ENCODE measurements at places on chromosomes 5 and 9.

- H3K27me3 ChIP-seq = no peaks in the 10 kb centered on the region
- no peak for DNase-seq
Observed at GRCh38 chr5:85304524-85304923, 919.8 kb upstream of the EDIL3 start.

DNA sequence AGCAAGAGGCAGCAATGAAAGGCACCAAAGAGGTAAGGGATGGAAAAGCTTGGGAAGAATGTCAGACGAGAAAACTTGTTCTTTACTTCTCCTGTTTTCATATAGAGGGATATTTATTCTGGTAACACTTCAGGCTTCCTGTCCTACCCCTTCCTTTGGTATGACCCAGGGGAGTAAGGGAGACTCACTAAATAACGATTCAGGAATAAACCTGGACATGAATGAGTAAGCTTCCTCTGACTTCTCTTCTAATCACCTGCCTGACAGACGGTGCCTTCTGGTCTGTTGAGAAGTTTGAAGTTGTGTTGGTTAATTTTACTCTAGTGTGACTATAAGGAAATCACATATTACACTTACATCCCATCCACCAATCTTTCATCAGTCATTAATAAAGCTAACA is 461.2 kb downstream of the CDH12 start:
- no peak overlapping the region for H3K27ac ChIP-seq
- H3K4me1 ChIP-seq = no peaks in the 10 kb centered on the region
- H3K36me3 ChIP-seq = no peaks in the 10 kb centered on the region
- H3K27me3 ChIP-seq = no peaks in the 10 kb centered on the region

DNA sequence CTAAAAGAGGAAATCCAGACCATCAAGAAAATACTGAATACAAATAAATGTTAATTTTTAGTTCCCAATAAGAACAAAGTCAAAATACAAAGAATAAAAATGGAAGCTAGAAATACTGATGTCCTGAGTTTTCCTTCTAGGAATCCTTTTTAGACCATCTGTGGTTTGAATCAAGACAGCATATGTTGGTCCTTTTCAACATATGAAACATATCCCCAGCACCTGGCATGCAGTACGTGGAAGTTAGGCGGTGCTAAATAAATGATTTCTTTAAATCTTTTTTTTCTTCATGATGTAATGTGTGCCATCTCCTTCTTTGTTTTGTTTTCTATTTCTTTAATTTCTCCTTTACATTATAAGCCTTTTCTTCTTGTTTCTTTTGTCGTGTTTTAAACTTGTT is 34.0 kb downstream of the KIAA1958 start:
- no peak overlapping the region for H3K27ac ChIP-seq
- H3K27me3 ChIP-seq = no peaks in the 10 kb centered on the region
- no peak for DNase-seq
- H3K4me1 ChIP-seq = no peaks in the 10 kb centered on the region
- H3K4me3 ChIP-seq = no peak overlapping the region

- no peak overlapping the region for H3K27ac ChIP-seq
- no peaks in the 10 kb centered on the region for H3K4me1 ChIP-seq
- DNase-seq = no peak
- H3K27me3 ChIP-seq = no peaks in the 10 kb centered on the region
Observed at GRCh38 chr9:106575823-106576222, 287.1 kb upstream of the ZNF462 start.

GRCh38 chr9:134655101-134655500 is 13.5 kb downstream of the COL5A1 start:
- H3K27ac ChIP-seq = no peak overlapping the region
- no peak for DNase-seq
- no peak overlapping the region for H3K4me3 ChIP-seq

- H3K4me1 ChIP-seq = no peaks in the 10 kb centered on the region
- H3K36me3 ChIP-seq = no peaks in the 10 kb centered on the region
- no peak for DNase-seq
Observed at GRCh38 chr5:160773646-160774410, 78.2 kb downstream of the ATP10B start.

GRCh38 chr9:12773562-12773961 is 1.3 kb upstream of the LURAP1L start:
- H3K27ac ChIP-seq = no peak overlapping the region
- H3K27me3 ChIP-seq = peaks cover 18% of the 10 kb centered on the region
- no peak for DNase-seq
- no peaks in the 10 kb centered on the region for H3K4me1 ChIP-seq
- no peaks in the 10 kb centered on the region for H3K36me3 ChIP-seq

- DNase-seq = no peak
- H3K4me3 ChIP-seq = no peak overlapping the region
- peaks cover 5% of the 10 kb centered on the region for H3K4me1 ChIP-seq
- H3K36me3 ChIP-seq = no peaks in the 10 kb centered on the region
- no peaks in the 10 kb centered on the region for H3K27me3 ChIP-seq
Observed at GRCh38 chr9:134285215-134285845, 40.9 kb upstream of the RXRA start.

- no peak overlapping the region for H3K27ac ChIP-seq
- no peaks in the 10 kb centered on the region for H3K36me3 ChIP-seq
- no peak overlapping the region for H3K4me3 ChIP-seq
- no peak for DNase-seq
Observed at GRCh38 chr9:135010921-135011320, 76.5 kb upstream of the OLFM1 start.

DNA sequence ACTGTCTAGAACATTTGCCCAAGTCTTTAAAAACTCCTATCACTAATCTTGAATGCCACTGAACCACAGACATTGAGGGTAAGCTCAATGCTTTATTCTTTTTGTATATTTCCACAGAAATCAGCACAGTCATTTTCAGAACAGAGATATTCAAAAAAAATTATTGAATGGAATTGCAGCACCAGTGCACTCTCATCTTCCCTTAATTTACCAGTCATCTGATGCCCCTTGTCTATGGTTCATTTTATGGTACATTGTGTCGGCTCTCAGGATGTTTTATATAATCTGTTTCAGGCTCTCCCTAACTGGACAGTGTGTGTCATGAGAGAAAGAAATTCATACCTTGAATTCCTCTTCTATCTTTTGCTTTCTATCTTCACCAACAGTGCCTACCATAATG is 158.4 kb upstream of the NR4A3 start:
- no peak overlapping the region for H3K4me3 ChIP-seq
- H3K4me1 ChIP-seq = no peaks in the 10 kb centered on the region
- H3K27me3 ChIP-seq = no peaks in the 10 kb centered on the region
- H3K36me3 ChIP-seq = no peaks in the 10 kb centered on the region

DNA sequence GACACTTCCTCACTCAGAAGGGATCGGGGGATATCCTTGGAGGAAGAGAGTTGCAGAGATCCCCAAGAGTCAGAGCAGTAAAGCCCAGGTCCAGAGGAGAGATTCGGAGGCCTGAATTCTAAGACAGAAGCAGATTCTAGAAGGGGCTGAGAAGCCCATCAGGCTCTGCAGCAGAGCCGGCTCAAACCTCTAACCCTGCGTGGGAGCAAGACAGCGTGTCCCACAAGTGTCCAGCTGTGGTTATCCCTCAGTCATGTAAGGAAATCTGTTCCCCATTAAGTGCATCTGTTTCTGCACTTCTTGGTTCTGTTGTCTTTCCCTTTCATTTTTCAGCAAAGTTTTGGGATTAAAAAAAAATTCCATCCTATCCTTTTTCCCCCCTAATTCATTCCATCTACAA is 4.8 kb upstream of the DIAPH1 start:
- peak overlapping the region; percentile 2 for H3K27ac ChIP-seq
- H3K36me3 ChIP-seq = peaks cover 52% of the 10 kb centered on the region
- no peak overlapping the region for H3K4me3 ChIP-seq

GRCh38 chr5:98927989-98928872 is 576 bp downstream of the CHD1 start:
- peaks cover 21% of the 10 kb centered on the region for H3K4me1 ChIP-seq
- DNase-seq = no peak
- H3K27ac ChIP-seq = peak overlapping the region; percentile 100
- peak overlapping the region; percentile 100 for H3K4me3 ChIP-seq
- peaks cover 6% of the 10 kb centered on the region for H3K36me3 ChIP-seq

GRCh38 chr5:74762599-74762998 is 4.3 kb downstream of the GFM2 start:
- no peak for DNase-seq
- H3K27me3 ChIP-seq = no peaks in the 10 kb centered on the region
- H3K27ac ChIP-seq = no peak overlapping the region
- no peak overlapping the region for H3K4me3 ChIP-seq
- peaks cover 9% of the 10 kb centered on the region for H3K36me3 ChIP-seq

- no peak overlapping the region for H3K27ac ChIP-seq
- H3K27me3 ChIP-seq = no peaks in the 10 kb centered on the region
- H3K4me1 ChIP-seq = no peaks in the 10 kb centered on the region
- H3K4me3 ChIP-seq = no peak overlapping the region
- DNase-seq = no peak
Observed at GRCh38 chr5:56467176-56467717, 234.1 kb upstream of the ANKRD55 start.

DNA sequence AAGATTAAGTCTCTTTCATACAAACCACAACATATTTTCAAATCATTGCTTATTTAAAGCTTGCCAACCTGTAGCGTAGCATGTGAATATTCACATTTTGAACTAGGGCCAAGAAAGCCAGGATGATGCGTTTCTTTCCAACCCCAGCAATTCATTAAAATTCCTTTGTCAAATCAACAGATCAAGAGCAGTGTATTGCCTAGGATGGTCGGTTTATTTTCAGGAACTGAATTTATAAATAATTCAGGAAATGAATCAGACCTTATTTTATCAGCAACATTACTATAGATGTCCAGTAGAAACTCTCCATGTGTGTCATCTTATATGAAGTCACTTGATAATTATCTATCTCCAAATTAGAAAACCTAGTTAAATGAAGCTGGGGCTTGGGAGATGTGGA is 13.2 kb upstream of the AUH start:
- no peak overlapping the region for H3K4me3 ChIP-seq
- H3K4me1 ChIP-seq = no peaks in the 10 kb centered on the region
- no peaks in the 10 kb centered on the region for H3K27me3 ChIP-seq
- DNase-seq = no peak
- no peak overlapping the region for H3K27ac ChIP-seq

- DNase-seq = no peak
- no peak overlapping the region for H3K27ac ChIP-seq
- no peaks in the 10 kb centered on the region for H3K36me3 ChIP-seq
- H3K4me1 ChIP-seq = no peaks in the 10 kb centered on the region
Observed at GRCh38 chr5:176173647-176174046, 64.6 kb upstream of the SIMC1 start.

DNA sequence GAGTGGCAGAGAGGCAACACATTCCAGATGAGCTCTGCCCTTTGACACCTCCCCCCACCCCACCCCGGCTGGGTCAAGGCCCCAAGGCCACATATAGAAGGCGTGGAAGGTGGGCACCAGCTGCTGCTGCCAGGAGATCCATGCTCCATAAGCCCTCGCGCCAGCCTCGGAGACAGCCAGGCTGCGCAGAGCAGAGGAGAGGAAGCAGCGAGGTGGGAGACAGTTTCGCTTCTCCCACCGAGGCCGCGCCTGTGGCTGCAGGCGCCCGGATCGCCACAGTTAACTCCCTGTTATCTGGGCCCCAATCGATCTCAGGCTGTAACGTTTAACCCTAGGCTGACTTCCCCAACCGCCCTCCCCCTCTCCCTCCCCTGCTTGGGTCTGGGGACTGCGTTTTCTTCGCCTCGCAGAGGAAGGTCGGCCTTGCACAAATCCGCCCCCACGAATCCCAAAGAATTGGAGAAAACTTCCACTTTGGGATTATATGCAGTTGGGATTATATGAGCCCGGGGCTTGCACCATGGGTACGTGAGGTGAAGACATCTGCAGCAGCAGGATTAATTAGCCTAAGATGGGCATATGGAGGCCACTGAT is 1.1 kb upstream of the CXXC5 start:
- H3K4me1 ChIP-seq = peaks cover 27% of the 10 kb centered on the region
- peaks cover 3% of the 10 kb centered on the region for H3K27me3 ChIP-seq
- DNase-seq = no peak

- H3K4me3 ChIP-seq = no peak overlapping the region
- no peak for DNase-seq
- no peaks in the 10 kb centered on the region for H3K36me3 ChIP-seq
- H3K4me1 ChIP-seq = no peaks in the 10 kb centered on the region
- no peaks in the 10 kb centered on the region for H3K27me3 ChIP-seq
Observed at GRCh38 chr9:30476826-30477225, 1907.6 kb upstream of the ACO1 start.

- no peaks in the 10 kb centered on the region for H3K4me1 ChIP-seq
- no peak overlapping the region for H3K27ac ChIP-seq
- no peaks in the 10 kb centered on the region for H3K27me3 ChIP-seq
- H3K4me3 ChIP-seq = no peak overlapping the region
Observed at GRCh38 chr5:169950333-169950732, 30.0 kb downstream of the INSYN2B start.

- DNase-seq = peak; percentile 50
- no peaks in the 10 kb centered on the region for H3K36me3 ChIP-seq
- peaks cover 5% of the 10 kb centered on the region for H3K4me1 ChIP-seq
- H3K27me3 ChIP-seq = no peaks in the 10 kb centered on the region
- no peak overlapping the region for H3K4me3 ChIP-seq
- H3K27ac ChIP-seq = peak overlapping the region; percentile 52
Observed at GRCh38 chr9:85723215-85723614, 18.5 kb downstream of the AGTPBP1 start.

- H3K4me1 ChIP-seq = peaks cover 24% of the 10 kb centered on the region
- H3K27ac ChIP-seq = no peak overlapping the region
- H3K4me3 ChIP-seq = no peak overlapping the region
- DNase-seq = no peak
Observed at GRCh38 chr5:143208781-143209510, 194.5 kb downstream of the NR3C1 start.

DNA sequence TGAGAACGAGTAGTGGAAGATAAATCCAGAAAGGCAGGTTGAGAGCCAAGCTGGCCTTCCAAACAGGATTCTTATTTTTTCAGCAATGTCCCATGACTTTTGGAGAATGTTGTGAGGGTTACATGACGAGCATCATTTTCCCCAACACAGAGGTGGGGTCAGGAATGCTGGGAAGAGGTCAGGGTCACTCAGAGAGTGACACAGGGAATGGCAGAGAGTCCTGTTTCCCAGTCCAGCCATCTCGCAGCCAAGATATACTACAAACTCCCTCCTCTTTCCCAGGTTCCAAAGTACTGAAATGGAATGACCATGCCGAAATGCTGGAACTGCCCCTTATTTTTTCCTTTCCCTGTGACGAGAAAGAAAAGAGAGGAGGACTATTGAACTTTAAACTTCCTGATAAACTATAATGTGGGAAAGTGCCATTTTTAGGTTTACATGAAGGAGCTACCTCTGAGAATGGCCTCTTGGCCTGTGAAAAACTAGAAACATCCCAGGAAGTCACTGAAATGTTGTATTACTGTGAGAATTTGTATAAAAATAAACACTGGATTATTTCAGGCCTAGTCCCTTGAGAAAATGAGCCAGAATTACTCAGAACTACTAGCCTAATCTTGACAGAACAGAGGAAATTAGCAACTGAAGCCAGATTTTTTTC is 420.4 kb downstream of the CETN3 start:
- no peaks in the 10 kb centered on the region for H3K4me1 ChIP-seq
- H3K27ac ChIP-seq = no peak overlapping the region
- DNase-seq = no peak
- H3K4me3 ChIP-seq = no peak overlapping the region
- H3K36me3 ChIP-seq = no peaks in the 10 kb centered on the region

DNA sequence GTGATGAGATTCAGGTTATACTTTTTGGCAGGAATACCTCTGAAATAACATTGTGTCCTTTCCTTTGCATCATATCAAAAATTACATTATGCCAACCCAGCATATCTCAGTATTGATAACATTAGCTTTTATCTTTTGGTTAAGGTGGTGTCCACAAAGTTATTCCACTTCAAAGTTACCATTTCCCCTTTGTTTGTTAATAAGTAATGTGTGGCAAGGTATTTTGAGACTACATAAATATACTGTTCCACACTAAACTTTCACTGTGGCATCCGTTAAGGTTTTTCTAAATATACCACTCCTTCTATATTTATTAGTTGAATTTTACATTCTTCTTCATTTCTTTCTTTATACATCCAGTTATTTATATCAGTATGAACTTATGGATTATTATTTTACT is 14.1 kb upstream of the ARHGEF37 start:
- H3K27me3 ChIP-seq = no peaks in the 10 kb centered on the region
- peaks cover 5% of the 10 kb centered on the region for H3K4me1 ChIP-seq
- H3K36me3 ChIP-seq = no peaks in the 10 kb centered on the region

All from thymus (tissue), 14 donors.